ENCODE measurements at places on chromosomes 3 and 15.
A peak's percentile ranks its signal among the peaks of the same experiment; 100 is the strongest.

GRCh38 chr15:43775411-43775965 is 1.3 kb downstream of the ELL3 start:
- no peak for DNase-seq

- DNase-seq, result no peak
Observed at GRCh38 chr3:175965036-175965435, 1105.9 kb downstream of the NAALADL2 start.

DNA sequence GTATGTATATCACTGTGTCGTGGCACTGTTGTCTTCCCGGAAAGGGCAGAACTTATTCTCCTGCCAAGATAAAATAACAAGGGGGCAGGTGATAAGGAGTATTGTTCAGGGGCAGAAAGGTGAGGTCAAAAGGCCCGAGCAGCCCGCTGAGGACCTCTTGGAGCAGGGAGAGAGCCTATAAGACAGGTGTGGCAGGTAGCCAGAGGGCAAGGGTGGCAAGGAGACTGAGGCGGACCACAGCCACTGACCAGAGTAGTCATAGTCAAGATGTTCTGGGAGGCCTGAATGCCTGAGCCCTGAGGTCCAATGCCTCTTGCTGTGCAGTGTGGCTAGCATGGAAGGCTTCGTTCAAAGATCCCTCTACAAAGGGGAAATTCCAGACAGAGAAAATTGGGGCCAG is 172.3 kb upstream of the CHRNA7 start:
- no peak for DNase-seq

GRCh38 chr3:96813134-96813819 is 1.1 kb upstream of the EPHA6 start:
- no peak for DNase-seq

DNA sequence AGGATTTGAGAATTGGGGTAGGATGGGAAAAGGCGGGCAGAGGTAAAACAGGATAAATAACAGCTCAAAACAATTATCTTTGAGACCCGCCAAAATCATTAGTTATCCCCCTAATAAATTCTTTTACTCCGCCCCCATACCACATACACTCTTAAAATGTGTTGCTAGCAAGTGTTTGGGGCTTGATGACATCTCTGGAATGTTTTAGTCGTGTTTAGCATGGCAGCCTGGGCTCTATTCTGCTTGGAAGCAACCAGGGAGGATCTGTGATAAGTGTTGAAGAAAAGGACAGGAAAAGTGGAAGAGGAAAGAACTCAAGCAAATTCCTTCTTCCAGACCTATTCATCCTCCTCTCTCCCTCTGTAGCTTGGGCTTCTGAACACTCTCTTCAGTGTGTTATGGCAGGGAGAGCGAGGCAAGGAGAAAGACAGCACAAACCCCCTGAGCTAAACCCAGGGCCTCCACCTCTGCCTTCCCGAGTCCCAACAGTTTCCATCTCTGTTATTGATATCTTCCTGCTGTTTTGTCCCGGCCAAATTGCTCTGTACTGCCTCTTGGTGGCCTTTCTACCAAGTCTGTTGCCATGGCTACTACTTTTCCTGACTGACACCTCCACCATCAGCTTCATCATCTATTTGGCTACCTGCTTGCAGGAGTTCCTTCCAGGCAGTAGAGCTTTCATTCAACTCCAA is 135.8 kb downstream of the RPL22L1 start:
- DNase-seq, result no peak

DNA sequence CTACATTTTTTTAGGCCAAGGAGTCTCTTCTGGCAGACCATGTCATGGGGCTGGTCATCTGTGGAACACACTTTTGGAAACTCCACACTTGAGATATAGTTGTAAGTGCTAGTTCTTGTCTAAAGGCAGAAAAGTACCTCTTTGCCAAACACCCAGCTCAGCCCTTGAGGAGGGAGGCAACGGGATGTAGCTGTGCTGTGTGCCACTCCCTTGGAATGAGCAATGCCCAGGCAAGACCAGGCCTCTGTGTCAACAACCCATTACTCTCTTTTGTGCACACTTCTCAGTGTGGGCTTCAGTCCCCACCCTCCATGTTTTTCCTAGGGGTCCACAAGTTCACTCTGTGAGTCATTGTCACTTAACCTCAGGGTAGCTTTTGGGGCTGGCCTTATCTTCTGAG is 528.3 kb upstream of the CFAP20DC start:
- DNase-seq, result no peak

GRCh38 chr3:63918321-63918720 is 6.1 kb upstream of the SCAANT1 start:
- DNase-seq, result no peak

DNA sequence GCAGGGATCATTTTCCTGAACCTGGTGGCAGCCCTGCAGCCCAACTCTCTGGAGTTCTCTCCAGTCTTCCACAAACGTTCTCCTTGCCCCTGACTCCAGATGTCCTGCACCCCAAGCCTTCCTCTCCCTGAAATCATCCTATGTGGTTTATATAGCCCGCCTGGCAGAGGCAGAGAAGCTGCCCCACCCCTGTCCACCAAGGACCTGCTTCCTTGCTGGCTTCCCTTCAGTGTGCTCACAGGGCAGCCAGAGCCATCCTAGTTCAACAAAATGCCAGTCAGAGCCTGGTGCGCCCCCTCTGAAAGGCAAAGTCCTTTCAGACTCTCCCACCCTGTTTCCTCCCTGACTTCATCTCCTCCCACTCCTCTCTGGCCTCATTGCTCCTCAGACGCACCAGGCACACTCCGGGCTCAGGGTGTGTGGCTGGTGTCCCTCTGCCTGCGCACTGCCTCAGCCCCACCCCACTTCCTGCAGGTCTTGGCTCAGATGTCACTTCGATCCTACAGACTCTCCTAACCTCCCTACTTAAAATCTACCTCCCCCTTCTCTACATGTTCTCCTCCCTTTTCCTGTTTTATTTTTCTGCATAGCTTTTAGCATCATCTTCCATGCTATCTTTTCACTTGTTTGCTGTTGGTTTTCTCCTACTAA is 5.9 kb downstream of the KBTBD13 start:
- no peak for DNase-seq

DNA sequence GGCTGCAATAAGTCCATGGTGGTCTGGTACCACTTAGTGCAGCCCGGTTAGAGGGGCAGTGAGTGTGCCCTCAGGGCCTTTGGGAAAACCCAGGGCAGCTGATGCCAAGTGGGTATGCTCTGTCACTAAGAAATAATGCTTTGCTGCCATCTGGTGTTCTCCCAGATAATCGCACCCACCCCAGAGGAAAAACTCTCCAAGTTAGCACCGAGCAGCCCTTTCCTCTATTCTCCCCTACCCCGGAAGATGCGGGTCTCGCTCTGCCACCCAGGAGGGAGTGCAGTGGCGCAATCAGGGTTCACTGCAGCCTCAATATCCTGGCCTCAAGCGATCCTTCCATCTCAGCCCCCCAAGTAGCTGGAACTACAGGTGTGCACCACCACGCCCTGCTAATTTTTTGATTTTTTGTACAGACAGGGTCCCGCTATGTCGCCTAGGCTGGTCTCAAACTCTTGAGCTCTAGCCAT is 21.3 kb upstream of the DAPK2 start:
- peak; percentile 38 for DNase-seq

DNA sequence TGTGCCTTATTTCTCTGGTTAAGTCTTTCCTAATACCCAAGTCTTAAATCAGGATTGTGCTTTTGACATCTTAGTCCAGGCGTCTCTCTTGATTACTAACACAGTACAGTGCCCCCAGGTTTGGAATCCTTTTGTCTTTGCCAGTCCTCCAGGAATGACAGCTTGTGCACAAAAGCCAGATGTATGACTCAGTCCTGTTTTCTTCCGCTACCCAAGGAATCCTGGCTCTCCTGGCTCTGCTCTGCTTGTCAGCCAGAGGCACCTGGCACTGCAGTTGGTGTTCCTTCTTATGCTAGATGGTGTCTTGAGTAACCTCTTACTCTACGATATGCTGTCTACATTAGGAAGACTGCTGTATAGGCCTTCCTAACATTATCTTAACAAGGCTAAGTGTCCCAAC is 728.2 kb upstream of the NECTIN3 start:
- no peak for DNase-seq

- no peak for DNase-seq
Observed at GRCh38 chr15:42911058-42911592, 9.5 kb downstream of the TTBK2 start.

DNA sequence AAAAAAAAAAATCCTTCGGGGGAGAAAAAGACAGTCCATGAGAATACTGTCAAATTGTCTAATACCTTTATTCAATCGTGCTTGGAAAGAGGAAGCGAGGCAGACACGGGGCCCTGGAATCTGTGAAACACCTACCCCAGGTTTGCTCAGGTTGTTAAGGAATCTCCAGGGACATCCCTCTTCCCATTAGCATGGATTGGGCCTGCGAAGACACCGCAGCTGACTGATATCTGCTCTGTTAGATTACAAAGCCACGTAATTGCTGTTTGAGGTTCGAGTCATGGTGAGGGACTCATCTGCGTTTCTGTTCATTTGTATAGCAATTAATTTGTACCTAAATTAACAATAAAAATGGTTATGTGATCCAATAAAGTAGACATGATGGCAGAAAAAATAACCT is 91.0 kb downstream of the BDH1 start:
- no peak for DNase-seq

GRCh38 chr15:101615414-101615985 is 36.7 kb downstream of the TM2D3 start:
- no peak for DNase-seq

GRCh38 chr3:23668430-23668904 is 137.3 kb upstream of the UBE2E1 start:
- DNase-seq, result no peak

GRCh38 chr15:43519196-43519595 is 1.8 kb downstream of the MAP1A start:
- DNase-seq, result no peak

DNA sequence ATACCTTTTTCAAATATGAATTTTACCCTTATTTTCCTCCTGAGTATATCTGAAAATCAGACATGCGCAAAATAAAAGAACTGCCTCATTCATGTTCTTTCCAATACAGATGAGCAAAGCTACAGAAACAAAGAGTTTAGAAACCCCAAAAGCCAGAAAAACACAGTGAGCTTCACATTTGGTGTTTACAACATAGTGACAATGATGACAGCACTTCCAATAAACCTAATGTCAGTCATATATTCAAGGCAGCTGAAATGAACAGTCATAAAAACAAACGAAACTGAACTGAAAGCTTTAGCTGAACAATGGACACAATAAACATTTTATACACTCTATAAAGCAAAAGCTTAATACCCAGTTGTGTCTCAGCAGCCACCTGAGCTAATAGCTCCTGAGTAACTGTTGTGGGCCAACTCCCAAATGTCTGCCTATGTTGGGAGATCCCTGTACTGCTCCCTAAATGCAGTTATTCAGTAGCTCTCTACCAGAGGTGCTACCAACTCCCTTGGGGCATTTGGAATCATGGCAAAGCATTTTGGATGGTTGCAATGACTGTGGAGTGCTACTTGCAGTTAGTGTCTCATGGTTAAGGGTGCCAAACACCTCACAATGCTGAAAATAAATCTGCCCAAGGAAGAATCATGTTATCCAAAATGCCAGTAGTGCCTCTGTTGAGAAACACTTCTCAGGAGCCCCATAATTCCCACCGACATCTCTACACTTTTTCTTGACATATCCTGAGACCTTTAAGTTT is 131.5 kb downstream of the TGFBR2 start:
- no peak for DNase-seq

DNA sequence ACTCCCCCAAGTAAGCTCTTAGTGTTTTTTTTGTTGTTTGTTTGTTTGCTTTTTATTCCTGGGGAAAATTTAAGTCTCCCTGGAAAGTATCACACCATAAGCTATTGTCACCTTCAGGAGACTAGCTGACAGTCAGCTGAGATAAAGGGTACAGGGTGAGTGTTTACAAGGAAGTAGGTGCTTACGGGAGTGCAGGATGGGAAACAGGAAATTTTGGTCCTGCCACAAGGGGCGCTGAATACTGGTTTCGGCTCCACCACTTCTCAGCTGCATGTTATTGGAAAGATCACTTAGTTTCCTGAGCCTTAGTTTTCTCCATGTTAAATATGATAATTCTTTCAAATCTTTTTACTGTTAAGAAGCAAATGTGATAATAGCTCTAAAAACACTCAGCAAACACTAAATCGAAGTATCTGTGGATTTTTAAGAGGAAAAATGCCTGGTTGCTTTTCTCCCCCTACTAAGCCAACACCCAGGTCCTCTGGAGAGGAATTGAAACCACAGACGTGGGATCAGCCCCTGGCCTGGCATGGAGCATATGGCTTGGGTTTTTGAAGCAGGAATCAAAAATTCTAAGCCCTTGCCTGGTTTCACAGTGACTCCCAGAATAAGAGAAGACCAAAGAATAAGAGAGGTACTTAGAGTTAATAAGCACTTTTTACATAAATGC is 90.7 kb downstream of the SCN11A start:
- DNase-seq, result no peak

DNA sequence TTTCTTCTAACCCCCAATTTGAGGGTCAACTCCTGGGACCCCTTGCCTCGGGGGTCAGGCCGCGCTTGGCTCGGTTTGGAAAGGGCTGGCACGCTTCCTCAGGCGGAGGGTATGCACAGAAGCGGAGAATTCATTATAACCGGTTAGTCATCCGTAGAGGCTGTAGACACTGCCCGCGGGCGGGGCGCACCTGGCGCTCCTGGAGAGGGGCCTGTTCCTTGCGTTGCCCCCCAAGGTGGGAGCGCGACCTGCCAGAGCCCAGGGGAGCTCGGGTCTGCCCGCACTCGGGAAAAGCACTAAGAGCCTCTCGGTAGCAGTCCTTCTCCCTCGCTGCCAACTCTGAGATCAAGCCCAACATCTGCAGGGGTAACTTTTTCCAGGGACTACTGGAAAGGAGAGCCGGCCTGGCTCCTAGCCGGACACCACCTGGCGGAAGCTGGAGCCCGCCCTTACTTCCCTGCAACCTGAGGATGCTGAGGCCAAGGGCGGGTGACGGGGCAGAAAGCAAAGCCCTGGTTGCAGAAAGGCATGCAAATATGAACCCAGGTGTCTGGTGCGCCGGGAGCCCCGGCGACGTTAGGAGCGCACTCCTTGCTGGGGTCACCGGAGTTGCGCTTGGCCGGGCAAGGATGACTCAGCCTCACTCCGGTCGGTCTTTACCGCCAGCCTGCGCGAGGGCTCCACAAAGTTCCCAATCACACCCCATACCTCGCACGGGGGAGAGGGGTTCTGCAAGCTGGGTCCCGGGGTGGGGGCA is 1.5 kb upstream of the CACNA2D3 start:
- no peak for DNase-seq

- no peak for DNase-seq
Observed at GRCh38 chr3:66933233-66933632, 64.9 kb upstream of the KBTBD8 start.

GRCh38 chr3:10930666-10931040 is 61.9 kb upstream of the SLC6A1 start:
- DNase-seq, result no peak

- DNase-seq, result no peak
Observed at GRCh38 chr3:54712539-54712938, 215.3 kb downstream of the LRTM1 start.

- no peak for DNase-seq
Observed at GRCh38 chr3:43290956-43291355, 4.6 kb downstream of the SNRK start.

GRCh38 chr3:3744826-3745225 is 54.4 kb upstream of the LRRN1 start:
- DNase-seq, result no peak

DNA sequence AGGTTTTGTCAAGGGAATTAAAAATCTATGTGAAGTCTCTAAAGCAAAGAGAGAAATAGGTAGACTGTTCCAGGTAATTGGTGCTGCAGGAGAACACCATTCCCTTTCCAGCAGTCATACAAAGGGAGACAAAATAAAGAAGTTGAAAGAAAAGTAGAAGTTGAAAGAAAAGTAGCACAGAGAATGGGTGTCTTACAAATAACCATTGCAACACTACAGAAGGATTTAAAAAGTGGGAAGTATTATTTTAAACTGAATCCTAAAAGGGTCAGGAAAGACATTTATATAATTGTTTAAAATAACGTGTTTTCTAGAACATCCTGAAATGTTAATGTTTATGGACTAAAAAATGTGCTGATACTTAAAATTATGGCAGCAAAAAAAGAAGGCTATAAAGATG is 223.8 kb downstream of the RSRC1 start:
- DNase-seq, result no peak

All from stimulated activated CD8-positive, alpha-beta memory T cell treated with anti-CD3 and anti-CD28 coated beads, Interleukin-7, amount 100 ng/mL, for 24 hours (primary cell).